Keratinocyte (primary cell): ENCODE measurements at places on chromosomes 11 and 22.

GRCh38 chr11:8767466-8768142 lies 85.0 kb downstream of the RPL27A start:
- H3K4me1 ChIP-seq = peaks cover 54% of the 10 kb centered on the region
- peaks cover 2% of the 10 kb centered on the region for H3K36me3 ChIP-seq
- H3K27ac ChIP-seq = peak overlapping the region; percentile 81
- H3K4me3 ChIP-seq = no peak overlapping the region
- no peak for DNase-seq

GRCh38 chr11:134071766-134072402 lies 3.0 kb downstream of the JAM3 start:
- no peaks in the 10 kb centered on the region for H3K36me3 ChIP-seq
- peaks cover 3% of the 10 kb centered on the region for H3K27me3 ChIP-seq
- no peak overlapping the region for H3K4me3 ChIP-seq
- H3K4me1 ChIP-seq = no peaks in the 10 kb centered on the region
- DNase-seq = no peak

DNA sequence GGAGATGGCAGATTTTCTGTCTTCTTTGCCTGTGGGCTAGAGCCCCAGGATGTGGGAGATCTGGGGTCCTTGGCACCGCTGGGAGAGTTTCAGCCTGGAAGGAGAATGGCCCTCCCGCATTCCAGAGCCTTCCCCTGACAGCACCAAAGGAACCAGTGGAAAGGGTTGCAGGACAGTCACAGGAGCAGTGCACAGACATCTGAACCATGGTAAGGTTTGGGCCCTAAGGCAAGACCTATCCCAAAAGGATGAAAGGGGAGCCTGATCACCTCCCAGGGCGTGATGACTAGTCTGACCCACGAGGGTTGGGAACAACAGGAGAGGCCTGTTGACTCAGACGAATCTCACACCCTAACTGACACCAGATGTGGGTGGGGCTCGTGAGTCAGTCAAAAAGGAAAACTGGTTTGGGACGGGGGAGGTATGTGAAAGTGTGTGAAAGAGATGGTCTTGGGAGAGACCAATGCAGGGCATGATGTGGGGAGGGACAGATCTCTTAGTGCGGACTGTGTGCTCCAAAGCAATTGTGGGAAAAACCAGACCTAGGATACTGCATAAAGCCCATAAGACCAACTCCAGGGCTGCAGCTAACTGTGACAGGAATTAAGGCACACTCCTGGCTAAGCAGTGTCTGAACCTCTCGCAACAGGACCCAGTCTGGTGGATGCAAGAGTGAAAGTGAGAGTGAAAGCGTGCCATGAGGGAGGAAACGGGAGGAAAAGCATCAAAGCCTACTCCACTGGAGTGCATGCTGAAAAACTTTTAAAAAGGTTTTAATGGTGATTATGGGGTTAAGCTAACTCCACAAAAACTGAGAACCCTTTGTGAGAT lies 39.1 kb upstream of the GLYAT start:
- H3K4me3 ChIP-seq = no peak overlapping the region
- H3K36me3 ChIP-seq = no peaks in the 10 kb centered on the region
- H3K4me1 ChIP-seq = peaks cover 17% of the 10 kb centered on the region
- peak; percentile 76 for DNase-seq

DNA sequence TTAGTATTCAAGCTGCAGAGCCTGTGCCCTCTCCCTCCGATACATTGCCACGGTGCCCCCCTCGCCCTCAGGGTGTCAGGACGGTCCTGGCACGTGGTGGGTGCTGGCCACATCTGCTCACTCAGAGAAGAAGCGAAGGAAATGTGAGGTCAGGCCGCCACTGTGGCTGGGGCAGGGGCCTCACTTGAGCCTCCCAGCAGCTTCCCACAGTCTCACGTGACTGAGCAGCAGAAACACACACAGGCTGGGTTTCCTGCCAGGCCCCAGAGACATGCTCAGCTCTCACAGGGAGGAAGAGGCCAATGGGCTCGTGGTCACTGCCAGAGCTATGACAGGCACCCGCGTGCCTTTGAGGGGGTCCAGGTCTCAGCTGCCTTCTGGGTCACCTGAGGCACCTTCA lies 37.9 kb upstream of the PRR5 start:
- H3K27ac ChIP-seq = no peak overlapping the region
- peaks cover 1% of the 10 kb centered on the region for H3K4me1 ChIP-seq
- H3K36me3 ChIP-seq = no peaks in the 10 kb centered on the region
- H3K4me3 ChIP-seq = no peak overlapping the region

- no peaks in the 10 kb centered on the region for H3K27me3 ChIP-seq
- DNase-seq = no peak
- H3K36me3 ChIP-seq = no peaks in the 10 kb centered on the region
Observed at GRCh38 chr11:116168459-116168787, 604.4 kb downstream of the BUD13 start.
